Adrenal gland (tissue), 19 donors: ENCODE measurements at places on chromosomes 5 and 9.

GRCh38 chr9:84101964-84102632 lies 121.5 kb downstream of the RMI1 start:
- no peak for DNase-seq

- no peak for DNase-seq
Observed at GRCh38 chr9:35229779-35230143, 68.0 kb downstream of the UNC13B start.

- DNase-seq: no peak
Observed at GRCh38 chr9:31023847-31024246, 1360.6 kb upstream of the ACO1 start.

- no peak for DNase-seq
Observed at GRCh38 chr5:129400395-129400983, 59.6 kb upstream of the ADAMTS19 start.

DNA sequence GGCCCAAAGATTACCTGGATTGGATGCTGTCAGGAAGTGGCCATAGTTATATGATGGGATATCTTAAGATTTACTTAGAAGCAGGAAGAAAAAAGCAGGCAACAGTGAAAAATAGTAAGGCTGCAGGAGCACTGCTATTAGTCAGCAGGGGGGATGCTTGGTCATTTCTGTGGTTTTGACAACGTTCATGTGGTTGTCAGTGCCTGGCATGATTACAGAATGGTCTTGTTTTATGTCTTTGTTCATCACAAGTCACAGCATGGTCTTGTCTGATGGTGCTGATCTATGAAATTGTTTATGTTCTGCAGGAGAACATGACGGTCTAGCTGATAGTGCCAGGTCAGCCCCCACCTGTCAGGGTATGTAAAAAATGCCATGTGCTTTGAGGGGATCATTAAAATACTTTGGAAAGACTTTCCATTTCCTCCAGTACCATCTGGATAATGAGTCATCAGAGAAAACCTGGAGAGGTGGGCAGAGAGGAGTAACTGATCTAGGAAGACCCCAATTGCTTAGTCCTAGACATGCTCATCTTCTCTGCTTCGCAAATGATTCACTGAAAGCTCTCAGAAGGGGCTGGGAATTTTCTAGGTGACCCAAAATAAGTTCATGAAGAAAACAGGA lies 48.5 kb downstream of the PLGRKT start:
- DNase-seq: no peak

GRCh38 chr9:125987420-125987819 lies 240.2 kb downstream of the PBX3 start:
- no peak for DNase-seq

DNA sequence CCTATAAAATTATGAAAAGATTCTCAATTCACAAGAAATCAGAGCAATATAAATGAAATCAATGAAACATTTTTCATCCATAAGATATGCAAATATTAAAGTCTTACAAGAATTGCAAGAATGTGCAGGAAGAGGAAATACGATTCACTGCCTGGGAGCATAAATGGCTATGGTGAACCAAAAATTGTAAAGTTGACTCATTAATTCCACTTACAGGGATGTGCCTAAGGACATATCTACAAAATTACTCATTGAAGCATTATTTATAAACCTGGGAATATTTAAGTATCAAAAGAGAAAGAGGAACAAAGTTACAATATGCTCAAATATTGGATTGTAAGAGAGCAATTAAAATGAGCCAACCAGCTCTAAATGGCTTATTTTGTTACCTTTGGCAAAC lies 6.9 kb upstream of the NIPSNAP3A start:
- DNase-seq: no peak

- no peak for DNase-seq
Observed at GRCh38 chr5:135130261-135131215, 96.5 kb upstream of the PITX1 start.

DNA sequence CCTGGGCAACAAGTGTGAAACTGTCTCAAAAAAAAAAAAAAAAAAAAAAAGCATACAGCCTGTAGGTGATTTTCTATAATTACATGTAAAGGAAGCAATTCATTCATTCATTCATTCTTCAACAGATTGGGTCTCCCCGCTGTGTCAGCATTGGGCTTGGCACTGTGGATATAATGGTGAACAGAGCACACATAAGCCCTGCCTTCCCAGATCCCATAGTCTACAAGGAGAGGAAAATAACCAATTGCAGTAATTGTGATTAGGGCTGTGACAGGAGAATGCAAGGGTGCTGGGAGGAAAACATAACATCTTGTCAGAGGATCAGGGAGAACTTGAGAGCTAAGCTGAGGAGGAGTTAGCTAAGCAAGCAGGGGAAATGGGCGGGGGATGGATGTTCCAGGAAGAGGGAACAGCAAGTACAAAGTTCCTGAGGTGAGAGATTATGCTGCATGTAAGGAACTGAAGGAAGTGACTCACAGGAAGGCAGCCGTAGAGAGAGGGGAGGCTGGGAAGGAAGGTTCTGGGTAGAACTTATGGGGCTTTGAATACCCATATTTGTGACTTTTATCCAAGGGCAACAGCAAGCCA lies 24.0 kb upstream of the KLF9 start:
- DNase-seq: peak; percentile 68

DNA sequence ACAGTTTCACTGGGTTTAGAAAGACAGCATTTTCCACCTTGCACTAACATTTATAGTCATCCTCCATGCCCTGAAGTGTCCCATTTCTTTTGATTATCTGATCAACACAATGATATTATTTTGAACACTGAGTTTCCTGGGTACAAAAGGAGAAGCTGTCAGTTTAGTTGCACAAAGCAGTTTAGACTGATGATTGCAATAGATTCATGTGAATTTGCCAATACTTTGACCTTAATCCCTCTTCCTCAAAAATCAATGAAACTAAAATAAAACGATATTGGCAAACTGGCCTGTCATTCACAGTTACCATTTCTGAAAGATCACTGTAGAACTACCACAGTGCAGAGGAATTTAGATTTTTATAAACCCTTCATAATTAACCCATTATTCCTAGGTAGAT lies 34.2 kb upstream of the RASGRF2 start:
- no peak for DNase-seq

GRCh38 chr9:116237456-116237855 lies 83.9 kb downstream of the PAPPA start:
- no peak for DNase-seq

GRCh38 chr5:32909207-32909606 lies 198.1 kb downstream of the NPR3 start:
- DNase-seq: no peak

DNA sequence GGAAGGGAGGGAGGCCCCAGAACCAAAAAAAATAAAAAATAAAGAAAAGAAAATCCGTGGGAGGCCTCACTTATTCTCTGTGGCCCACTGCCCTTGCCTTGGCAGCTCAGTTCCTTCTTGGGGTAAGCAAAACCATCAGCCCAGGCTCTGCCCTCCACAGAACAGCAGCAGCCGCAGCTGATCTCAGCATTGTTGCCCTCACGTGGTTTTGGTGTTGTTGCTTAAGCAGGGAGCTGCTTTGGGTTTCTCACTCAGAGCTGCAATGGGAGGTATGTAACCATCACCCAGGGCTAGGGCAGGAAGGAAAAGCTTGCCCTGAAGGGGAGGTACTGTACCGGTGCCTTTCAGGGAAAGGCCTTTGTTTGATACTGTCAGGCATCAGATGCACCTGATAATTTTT lies 374.7 kb upstream of the WWC1 start:
- DNase-seq: peak; percentile 21

GRCh38 chr9:36041506-36041905 lies 4.8 kb downstream of the RECK start:
- no peak for DNase-seq

- no peak for DNase-seq
Observed at GRCh38 chr5:173396311-173396993, 68.2 kb upstream of the STC2 start.

GRCh38 chr9:120324996-120325642 lies 254.8 kb downstream of the CDK5RAP2 start:
- no peak for DNase-seq

DNA sequence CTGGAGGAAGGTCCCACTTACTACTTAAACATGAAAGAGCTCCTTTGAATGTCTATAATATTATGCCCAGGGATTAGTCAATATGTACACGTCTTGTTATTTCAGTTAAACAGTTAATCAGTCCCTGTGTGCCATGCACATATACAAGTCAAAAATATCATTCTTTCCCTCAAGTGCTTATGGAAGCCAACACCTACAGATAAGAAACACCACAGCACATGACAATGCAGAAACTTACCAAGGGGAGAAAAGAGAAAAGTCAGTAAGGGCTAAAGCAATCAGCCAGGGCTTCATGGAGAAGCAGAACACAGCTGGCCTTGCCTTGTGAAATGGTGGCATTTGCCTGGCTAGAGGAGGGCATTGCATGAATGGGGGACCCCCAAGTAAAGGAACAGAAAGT lies 88.3 kb downstream of the SNCAIP start:
- DNase-seq: no peak

DNA sequence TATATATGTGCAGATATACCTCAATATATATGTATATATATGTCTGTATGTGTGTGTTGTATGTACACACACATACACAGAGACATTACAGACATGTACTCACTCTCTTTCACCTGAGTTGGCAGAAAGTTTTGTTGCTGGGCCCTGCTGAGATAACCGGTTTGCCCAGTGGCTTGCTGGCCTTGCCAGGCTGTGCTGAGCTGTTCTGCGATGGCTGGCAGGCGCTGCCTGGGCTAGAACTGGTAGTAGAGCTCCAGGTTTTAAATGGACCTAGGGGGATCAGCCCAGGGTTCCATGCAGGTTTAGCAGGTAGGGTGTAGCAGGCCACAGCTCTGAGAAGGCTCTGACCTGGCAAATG lies 394.3 kb downstream of the GADD45G start:
- DNase-seq: peak; percentile 60

DNA sequence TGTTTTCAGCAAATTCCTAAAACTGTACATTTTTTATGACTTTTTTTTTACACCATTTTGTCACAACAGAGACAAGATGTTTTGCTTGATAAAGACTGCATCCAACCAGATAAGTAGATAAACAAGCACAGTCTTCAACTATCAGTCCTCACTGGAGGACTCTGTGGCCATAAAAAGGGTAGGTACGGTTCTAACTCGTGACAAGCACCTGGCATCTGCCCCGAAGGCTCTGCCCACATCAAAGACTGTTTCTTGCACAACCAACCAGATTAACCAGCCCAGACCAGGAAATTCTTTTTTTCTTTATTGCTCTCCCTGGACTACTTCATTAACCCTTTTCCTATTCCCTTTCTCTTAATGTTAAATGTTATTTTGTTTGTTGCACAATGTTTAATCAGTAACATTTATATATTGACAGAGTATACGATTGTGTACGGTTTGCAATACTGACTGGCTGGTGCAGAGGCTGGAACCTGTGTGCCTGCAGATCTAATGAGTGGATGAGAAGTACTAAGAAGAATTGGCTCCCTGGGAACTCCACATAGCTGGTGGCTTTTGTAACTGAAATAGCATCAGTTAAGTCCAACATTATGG lies 74.1 kb downstream of the SERINC5 start:
- peak; percentile 78 for DNase-seq

- no peak for DNase-seq
Observed at GRCh38 chr5:158123595-158123994, 264.6 kb upstream of the CLINT1 start.

- peak; percentile 56 for DNase-seq
Observed at GRCh38 chr5:6712142-6712576, 1.1 kb upstream of the TENT4A start.

- DNase-seq: no peak
Observed at GRCh38 chr9:17528859-17529258, 50.0 kb upstream of the SH3GL2 start.

GRCh38 chr9:32627394-32627954 lies 8.0 kb downstream of the TAF1L start:
- no peak for DNase-seq

GRCh38 chr5:124194282-124194681 lies 552.2 kb downstream of the ZNF608 start:
- DNase-seq: no peak

GRCh38 chr5:180343831-180344695 lies 9.1 kb downstream of the GFPT2 start:
- no peak for DNase-seq

DNA sequence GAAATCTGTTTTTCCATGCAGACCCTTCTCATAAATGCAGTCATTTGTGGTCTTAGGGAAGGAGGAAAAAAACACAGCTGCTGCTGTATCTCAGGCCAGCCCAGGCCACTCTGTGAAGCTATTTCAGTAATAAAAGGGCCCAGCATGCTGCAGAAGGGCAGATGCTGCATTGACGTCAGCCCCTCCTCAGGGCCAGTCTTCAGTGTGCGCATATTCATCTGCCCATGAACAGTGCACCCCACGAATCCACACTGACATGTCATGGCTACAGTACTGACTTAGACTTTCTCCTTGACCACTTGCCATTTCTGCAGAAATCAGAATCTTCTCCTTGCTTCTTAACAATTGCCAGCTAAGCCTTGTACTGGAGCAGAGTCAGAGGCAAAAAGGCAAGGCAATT lies 304.7 kb downstream of the GABRG2 start:
- no peak for DNase-seq

DNA sequence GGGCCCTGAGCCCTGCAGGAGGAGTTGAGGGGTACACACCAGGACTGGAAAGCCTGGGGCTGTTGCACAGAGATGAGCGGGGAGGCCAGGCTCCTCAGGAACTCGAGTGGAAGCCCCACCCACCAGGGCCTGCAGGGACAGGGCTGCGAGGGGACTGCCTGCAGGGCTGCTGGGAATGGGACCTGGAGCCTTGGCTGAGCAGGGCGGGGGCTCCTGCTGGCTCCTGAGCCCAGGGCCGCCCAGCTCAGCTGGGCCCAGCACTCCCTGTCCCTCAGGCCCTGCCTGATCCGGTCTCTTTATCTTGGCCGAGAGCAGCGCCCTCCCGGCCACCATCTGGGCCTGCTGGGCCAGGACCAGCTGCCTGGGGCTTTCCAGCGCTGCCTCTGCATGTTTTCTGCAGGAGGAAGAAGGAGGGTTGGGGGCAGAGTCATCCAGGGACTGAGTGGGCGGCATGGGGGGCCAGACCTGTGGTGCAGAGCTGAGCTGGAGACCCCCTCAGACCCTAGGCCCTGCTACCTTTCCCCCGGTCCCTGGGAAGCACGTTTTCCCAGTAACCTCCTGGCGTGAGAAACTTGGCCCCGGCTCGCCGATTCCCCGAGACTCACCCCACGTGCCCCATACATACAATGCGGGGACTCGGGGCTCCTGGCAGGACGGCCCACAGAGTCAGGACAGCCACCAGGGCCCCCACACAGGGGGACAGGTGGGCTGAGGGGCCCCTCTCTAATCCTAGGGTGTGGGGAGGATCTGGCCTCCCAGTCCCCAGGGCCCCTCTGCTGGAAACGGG lies 9.4 kb downstream of the LCN12 start:
- DNase-seq: no peak
